ENCODE measurements at places on chromosomes 7 and 10. TPM values are rescaled to one million over a fixed set of nuclear protein-coding genes. Genes with fewer than 3 reads are reported as not detected.

The CPA4 gene
- total RNA-seq = 12.3 TPM

The SAP25 gene
- not detected for total RNA-seq

DNA sequence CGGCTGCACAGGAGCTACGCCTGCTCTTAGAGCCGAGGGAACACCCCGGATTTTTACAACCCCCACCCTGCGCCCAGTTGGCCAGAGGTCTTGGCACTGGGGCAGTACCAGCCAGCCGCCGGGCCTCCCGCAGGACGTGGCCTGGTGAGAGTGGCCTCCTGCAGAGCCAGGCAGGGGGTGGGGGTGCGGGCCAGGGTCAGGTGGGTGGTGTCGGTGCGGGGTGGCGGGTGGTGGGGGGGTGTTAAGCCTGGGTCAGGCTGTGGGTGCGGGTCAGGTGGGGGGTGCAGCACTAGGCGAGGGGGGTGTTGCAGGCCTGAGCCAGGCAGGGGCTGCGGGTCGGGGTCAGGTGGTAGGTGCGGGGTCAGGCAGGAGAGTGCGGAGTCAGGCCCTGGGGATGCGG lies 647 bp downstream of the ECHS1 start:
- H3K4me1 ChIP-seq = peaks cover 31% of the 10 kb centered on the region
- no peak for DNase-seq
- H3K4me3 ChIP-seq = peak overlapping the region; percentile 87
- no peaks in the 10 kb centered on the region for H3K27me3 ChIP-seq

DNA sequence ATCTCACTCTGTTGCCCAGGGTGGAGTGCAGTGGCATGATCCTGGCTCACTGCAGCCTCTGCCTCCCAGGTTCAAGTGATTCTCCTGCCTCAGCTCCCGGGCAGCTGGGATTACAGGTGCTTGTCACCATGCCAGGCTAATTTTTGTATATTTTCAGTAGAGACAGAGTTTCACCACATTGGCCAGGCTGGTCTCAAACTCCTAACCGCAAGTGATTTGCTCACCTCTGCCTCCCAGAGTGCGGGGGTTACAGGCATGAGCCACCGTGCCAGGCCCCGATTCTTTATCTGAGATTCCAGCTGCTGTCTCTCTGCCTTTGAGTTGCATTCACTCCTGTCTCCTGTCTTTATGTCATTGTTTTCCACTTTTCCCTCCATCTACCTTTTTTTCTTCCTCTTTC lies 168.7 kb downstream of the TMEM178B start:
- no peak for DNase-seq
- H3K36me3 ChIP-seq = no peaks in the 10 kb centered on the region
- H3K27ac ChIP-seq = no peak overlapping the region
- no peaks in the 10 kb centered on the region for H3K27me3 ChIP-seq

- DNase-seq = no peak
- no peaks in the 10 kb centered on the region for H3K27me3 ChIP-seq
- no peak overlapping the region for H3K27ac ChIP-seq
Measured at GRCh38 chr7:121002757-121003200, 14.3 kb downstream of the CPED1 start.

DNA sequence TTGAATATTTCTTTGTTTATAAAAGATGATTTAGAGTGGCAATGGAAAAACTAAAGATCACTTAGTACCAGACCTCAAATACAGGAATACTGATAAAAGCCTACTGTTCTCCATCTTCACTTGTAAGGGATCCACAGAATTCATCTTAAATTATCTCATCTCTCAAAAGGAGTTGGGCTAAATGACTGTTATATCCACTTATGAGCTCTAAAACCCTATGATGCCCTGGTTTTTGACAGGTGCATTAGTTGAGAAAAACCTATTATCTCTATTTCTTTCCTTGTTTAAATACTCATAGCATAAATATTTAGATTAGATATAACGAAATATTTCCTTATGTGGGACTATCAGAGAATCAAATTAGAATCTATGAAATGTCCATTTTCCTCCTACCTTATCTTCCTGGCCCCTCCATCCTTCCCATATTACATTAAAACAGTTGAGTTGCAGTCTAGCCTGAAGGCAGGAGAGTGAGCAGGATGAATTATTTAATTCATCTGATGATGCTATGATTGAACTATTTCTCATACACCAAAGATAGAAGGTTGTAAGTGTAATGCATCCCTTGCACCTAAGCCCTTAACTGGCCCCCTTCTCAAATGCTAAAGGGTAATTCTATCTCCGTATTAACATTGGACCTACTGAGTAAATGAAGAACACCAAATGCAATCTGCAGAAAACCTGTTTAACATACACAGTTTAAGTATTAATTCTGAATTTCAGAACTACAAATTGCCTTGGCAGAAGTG lies 29.7 kb downstream of the PPP3CB start:
- H3K36me3 ChIP-seq = peaks cover 25% of the 10 kb centered on the region
- no peaks in the 10 kb centered on the region for H3K4me1 ChIP-seq
- no peak overlapping the region for H3K4me3 ChIP-seq
- no peaks in the 10 kb centered on the region for H3K27me3 ChIP-seq
- no peak for DNase-seq

DNA sequence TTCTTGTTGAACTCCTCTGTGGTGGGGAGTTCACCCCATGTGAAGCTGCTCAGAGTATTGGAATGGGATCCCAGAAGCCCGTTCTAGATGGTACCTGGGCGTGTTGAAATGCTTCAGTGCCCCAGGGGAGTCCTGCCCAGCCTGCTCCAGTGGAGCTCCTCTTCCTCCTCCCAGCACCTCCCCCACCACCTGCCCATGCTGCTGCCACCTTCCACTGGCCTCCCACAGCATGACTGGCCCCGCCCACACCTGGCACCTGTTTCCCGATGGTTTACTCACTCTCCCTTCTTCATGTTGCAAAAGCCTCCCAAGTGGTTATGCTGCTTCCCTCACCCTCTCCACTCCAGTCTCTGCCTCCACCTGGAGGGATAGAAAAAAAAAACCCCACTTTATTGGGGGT lies 32.2 kb upstream of the PCBD1 start:
- no peak for DNase-seq
- no peak overlapping the region for H3K4me3 ChIP-seq
- peaks cover 65% of the 10 kb centered on the region for H3K27me3 ChIP-seq
- no peaks in the 10 kb centered on the region for H3K36me3 ChIP-seq
- H3K4me1 ChIP-seq = no peaks in the 10 kb centered on the region

The VWA2 gene
- 2.9 TPM for total RNA-seq

- H3K27ac ChIP-seq = no peak overlapping the region
- H3K4me1 ChIP-seq = peaks cover 4% of the 10 kb centered on the region
- DNase-seq = no peak
Measured at GRCh38 chr7:139523968-139524815, 707 bp downstream of the CLEC2L start.

The MXI1 gene
- total RNA-seq = 41.6 TPM

The TMEM106B gene
- total RNA-seq = 17.7 TPM

The CNPY1 gene
- total RNA-seq = not detected

Data from esophagus squamous epithelium (tissue), 5 donors.